ENCODE measurements at places on chromosomes 12 and 14. TPM values are rescaled to one million over a fixed set of nuclear protein-coding genes. Genes with fewer than 3 reads are reported as not detected.

SLC17A8 gene
- 2.6 TPM for total RNA-seq

MLEC gene
- total RNA-seq = 281 TPM

SVOP gene
- 0.31 TPM for total RNA-seq

DAO gene
- 0.79 TPM for total RNA-seq

ACRBP gene
- 3.0 TPM for total RNA-seq

KERA gene
- not detected for total RNA-seq

CEP290 gene
- total RNA-seq = 13.0 TPM

C12orf60 gene
- total RNA-seq = 0.44 TPM

METAP2 gene
- total RNA-seq = 67.7 TPM

TMTC2 gene
- total RNA-seq = 14.6 TPM

SMIM41 gene
- total RNA-seq = 0.41 TPM

GLT8D2 gene
- total RNA-seq = 4.4 TPM

CHST11 gene
- 6.6 TPM for total RNA-seq

OR11H6 gene
- not detected for total RNA-seq

SLC25A21 gene
- 1.4 TPM for total RNA-seq

ASPG gene
- total RNA-seq = 15.0 TPM

DNA sequence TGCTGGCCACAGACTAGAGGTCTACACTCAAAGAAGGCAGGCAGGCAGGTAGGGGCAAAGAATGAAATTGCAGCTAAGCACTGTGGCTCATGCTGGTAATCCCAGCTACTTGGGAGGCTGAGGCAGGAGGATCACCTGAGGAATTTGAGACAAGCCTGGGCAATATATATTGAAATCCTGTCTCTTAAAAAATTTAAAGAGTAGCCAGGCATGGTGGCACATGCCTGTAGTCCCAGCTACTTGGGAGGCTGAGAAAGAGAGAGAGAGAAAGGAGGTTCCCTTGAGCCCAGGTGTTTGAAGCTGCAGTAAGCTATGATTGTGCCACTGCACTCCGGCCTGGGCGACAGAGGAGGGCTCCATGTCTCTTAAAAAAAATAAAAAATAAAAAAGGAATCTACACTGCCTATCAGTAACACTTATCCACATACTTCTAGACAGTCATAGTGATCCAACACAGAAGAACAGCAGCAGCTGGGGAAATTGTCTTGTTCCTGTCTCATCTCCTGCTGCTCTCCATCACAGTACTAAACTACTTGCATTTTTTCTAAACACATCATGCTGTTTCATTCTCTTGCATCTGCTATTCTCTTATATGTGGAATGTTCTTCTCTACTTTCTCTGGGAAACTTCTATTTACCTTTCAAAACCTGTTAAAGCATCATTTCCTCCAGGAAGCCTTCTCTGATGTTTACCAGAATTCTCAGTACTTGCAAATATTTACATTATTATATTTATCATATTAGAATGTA is 57.2 kb downstream of the ATF7 start:
- DNase-seq = no peak

DNA sequence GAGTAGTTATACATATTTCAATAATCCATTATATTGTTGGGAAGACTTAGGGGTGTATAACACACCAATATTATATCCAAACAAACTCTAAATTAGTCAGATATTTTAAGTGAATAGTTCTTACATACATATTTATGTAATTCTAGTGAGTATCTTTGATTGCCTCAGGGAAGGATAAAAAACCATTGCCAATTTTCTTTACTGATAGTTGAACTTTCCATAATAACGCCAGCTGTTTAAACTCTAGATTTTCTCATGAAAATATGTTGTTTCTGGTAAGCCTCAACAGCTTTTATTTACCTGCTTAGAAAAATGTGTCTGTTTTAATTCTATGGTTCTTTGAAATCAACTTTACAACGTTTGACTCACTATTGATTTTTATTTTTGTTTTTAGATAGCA is 959.6 kb upstream of the NOVA1 start:
- no peak for DNase-seq

DNA sequence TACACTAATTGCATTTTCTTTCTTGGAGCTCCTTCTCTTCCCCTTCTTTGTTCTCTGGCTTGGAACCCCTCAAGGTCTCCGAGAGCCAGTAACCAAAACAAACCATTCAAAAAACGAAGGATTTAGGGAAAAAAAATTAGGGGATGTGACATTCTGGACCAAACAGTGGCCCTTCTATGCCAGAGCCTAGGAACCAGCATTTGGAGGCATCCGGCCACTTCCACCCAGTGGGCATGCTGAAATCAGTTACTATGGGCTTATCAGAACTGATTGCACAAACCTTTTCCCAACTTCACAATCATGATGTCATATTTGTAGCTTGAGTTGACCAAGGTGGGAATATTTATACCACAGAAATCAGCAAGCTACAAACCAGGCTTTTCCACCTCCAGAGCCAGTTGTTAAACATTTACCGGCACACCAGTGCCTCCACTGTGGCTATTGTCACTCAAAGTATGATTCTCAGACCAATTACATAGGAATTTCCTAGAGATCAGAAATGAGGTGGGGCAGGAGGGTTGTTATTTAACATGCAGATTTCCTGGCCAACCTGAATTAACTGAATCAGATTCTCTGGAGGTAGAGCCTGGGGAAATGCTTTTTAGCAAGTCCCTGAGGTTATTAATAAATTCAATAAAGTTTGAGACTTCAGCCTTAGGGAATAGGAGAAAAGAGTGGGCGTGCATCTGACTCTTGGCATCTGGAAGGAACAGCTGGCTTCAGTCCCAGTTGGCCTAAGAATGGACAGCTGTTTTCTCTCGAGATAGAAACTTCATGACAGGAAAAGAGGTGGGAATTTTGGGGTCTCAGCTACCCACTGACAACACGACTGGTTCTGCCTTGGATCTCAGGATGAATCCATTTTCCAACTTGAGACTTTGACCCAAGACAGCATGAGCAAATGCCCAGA is 273.9 kb downstream of the ZFP36L1 start:
- DNase-seq = no peak

DNA sequence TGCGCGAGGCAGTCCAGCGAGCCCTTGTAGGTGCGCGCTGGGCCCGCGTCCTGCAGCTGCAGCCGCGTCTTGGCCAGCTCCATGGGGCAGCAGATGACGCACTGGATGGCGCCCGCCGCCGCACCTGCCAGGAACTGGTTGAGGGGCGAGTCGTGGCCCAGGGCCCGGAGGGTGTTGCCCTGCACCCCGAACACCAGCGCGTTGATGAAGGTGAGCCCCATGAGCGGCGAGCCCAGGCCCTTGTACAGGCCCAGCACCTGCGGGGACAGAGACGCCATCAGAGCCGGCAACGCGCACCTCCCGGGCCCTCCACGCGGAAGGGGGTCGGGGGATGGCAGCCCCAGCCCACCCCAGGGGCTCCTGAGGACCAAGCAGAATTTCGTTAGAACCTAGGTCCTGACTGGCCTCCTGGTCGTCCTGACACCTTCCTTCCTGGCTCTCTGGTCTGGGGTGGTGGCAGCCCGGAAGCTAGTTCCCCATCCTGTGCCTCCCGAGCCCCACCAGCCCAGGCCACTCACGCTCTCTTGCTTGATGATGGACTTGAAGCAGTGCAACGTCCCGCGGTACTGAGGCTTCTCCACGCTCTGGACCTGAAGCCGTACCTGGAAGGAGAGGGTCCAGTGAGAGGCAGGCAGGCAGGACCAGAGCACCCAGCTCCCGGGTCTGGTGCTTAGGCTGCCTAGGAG is 13.3 kb downstream of the SLC25A29 start:
- DNase-seq = no peak

GRCh38 chr14:105418269-105419194 is 1.1 kb upstream of the MTA1 start:
- DNase-seq = no peak

DNA sequence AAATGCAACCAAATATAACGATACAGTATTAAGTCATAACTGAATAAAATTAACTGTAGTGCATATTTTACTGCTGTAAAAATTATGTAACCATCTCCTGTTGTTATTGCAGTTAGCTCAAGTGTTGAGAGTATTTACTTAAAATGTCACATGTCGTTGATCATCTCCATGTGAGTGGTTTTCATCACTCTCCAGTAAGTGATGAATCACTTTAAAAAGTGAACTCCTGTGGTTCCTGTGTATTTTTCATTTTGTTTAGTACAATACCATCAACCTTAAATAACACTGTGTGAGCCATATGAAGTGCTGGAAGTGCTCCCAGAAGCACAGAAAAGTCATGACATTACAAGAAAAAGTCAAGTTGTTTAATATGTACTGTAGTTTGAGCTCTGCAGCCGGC is 104.7 kb upstream of the SLCO1B1 start:
- no peak for DNase-seq

DNA sequence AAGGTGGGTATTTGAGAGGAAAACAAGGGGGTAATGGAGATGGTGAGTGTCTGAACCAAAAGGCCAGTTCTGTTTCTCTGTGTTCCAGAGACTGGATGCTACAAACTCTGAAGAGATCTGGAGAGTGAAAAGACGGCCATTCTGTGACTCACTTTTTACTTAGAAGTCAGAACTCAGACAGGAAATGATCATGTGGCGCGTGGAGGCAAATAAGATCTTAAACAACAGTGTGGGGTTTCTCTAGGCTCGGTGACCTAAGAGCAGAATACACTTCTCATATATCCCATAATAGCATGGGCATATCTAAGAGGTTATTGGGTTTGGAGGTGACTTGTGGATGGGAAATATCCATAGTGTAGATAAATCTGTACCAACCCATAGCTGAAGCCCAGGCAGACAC is 463.5 kb downstream of the TMEM132D start:
- DNase-seq = no peak

GRCh38 chr12:107514887-107515445 is 170.6 kb upstream of the PWP1 start:
- DNase-seq = no peak

DNA sequence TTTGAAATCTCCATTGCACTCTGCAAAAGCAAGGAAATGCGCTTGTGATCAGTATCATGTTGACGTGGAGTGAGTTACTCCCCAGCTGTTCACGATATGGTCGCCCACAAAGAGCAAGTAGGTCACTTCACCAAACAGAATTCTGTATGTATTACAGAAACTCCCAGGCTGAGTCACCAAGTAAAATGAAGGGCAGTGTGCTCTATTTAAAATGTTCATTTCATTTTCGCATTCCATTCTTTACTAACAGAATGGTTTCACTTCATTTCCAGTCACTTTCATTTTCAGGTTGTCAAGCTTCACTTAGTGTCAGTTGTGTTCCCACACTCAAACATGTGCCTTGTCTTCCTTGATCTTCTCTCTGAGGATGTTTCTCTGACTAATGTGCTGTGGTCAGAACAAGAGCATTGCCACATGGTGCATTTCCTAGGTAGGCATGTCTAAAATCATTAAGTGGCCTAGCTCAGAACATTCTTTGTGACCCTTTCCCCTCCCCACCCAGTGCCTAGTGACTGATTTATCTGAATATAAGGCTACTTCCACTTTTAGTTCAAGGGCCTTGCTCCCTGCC is 391.2 kb downstream of the RAD51B start:
- no peak for DNase-seq

DNA sequence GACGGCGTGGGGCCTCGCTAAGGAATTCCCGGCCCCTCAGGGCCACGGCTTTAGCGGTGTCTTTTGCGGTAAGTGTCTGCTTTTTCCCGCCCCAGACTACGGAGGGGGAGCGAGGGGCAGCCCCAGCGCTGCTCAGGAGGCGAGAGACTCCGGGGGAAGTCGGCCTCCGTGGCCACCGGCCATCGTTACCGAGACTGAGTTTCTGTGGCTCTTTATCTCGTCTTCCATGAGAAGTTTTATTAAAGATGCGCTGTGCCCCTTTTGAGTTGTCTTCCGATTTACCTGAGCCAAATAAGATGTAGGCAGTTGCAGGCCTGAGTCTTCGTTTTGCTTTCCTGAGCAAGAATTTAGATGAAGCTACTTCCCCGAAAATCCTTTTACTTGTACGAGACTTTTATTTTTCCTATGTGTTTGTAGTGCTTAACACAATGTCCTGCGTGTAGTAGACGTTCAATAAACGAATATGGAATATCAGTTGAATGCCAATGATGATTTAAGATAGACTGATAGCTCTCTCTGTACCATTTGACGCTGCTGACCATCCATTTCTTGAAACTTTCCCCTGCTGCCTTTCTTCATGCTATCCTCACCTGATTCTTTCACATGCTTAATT is 462 bp downstream of the SRP54 start:
- DNase-seq = no peak

DNA sequence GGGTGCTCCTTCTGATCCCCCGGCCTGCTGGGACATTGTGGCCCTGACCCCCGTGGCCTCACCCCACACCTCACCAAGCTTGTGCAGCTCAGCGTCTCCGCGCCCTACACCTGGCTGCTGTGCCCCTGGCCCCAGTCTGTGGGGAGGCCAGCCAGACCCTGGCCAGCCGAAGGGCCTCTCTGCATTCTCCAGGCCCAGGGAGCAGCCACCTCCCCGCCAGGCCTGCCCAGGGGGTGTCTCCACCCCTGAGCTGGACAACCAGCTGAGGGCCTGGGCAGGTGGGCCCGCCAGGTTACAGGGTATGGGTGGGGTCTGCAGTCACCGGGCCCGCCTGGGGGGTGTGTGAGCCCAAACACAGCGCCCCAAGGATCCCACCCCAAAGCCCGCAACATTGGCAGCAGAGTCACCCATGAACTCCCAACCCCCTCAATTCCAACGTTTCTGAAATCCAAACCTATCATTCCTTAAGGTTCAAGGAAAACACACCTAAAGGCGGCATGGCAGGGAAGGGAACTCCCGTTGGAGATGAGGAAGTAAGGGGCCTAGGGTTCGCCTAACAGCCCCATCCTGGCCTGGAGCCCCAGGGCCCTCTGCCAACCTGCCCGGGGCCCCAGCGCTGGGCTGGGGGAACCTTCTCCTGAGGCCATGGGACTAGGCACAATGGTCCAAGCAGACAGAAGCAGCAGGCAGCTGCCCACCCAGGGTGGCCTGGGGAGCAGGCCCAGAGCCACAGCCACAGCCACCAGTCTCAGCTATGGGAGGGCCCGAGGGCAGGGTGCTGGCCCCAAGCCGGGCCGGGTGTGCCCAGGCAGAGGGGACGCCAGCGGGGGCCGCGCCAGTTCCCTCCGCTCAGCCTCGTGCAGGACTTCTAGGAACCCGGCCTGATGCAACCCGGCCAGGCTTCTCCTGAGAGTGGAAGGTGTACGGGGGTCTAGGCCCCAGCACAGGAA is 8.5 kb downstream of the AKT1 start:
- no peak for DNase-seq

GRCh38 chr12:106248312-106248845 is 559 bp upstream of the CKAP4 start:
- peak; percentile 78 for DNase-seq

GRCh38 chr14:102654298-102654697 is 61.8 kb downstream of the RCOR1 start:
- DNase-seq = no peak

GRCh38 chr14:77000340-77001270 is 27.9 kb downstream of the IRF2BPL start:
- DNase-seq = no peak

- DNase-seq = no peak
These were observed 2.4 kb downstream of the ANKRD13A start for GRCh38 chr12:110001596-110001995.

DNA sequence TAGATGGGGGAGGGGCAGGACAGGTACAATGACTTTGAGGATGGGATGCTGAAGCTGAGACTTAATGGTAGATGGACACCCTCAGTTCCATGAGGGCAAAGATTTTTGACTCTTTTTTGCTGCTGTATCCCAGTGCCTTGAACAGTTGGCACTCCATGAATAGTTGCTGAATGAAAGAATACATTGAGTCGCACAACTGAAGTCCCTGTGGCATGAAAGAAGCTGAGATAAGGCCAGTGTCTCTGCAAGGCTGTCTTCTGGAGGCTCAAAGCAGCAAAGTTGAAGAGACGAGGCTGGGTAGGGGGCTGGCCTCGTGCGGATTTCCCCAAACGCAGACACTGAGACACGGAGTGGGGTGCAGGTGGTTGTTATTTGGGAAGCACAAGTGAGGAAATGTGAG is 179.3 kb downstream of the ADCK1 start:
- DNase-seq = no peak

- peak; percentile 82 for DNase-seq
These were observed 5.3 kb upstream of the PLEKHG3 start for GRCh38 chr14:64698903-64699302.
